ENCODE measurements at places on chromosomes 5 and 9.

DNA sequence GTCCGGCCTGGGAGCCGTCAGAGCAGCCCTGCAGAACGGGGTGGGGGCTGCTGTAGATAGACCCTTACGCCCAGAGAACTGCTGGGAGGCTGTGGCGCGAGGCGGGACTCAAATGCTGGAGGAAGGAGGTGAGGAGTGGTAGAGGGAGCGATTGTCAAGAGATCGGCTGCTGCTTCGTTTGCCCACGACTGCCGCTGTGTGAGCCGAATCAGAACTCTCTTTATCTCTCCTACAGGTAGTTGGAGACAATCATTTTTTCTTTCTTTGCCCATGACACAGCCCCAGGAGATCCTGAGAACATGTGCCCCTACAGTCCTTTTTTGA lies 456 bp downstream of the ZNF79 start:
- no peak for DNase-seq

GRCh38 chr5:77842243-77842642 lies 66.1 kb upstream of the TBCA start:
- DNase-seq: no peak

- no peak for DNase-seq
Measured at GRCh38 chr9:38445154-38446043, 21.1 kb upstream of the IGFBPL1 start.

DNA sequence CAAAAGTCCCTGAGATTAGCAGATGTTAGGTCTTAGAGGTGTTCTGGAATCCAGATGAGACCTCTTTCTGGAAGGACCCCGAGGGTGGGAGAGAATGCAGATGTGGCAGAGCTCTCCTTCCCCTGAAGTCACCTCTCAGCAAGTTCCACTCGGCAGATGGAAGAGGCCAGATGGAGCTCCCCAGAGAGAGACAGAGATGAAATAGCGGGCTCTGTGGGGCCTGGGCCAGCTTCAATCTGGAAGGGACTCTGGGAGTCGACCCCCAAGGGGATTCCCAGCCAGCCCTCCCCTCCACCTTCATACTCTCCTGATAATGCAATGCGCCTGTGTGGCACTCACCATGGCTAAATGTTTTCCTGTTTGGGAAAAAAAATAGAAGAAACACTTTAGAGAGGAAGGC lies 60.2 kb downstream of the WNK2 start:
- DNase-seq: no peak

GRCh38 chr9:99491408-99492158 lies 269.5 kb downstream of the SEC61B start:
- DNase-seq: no peak

GRCh38 chr5:73701566-73701965 lies 75.6 kb downstream of the ARHGEF28 start:
- DNase-seq: no peak

DNA sequence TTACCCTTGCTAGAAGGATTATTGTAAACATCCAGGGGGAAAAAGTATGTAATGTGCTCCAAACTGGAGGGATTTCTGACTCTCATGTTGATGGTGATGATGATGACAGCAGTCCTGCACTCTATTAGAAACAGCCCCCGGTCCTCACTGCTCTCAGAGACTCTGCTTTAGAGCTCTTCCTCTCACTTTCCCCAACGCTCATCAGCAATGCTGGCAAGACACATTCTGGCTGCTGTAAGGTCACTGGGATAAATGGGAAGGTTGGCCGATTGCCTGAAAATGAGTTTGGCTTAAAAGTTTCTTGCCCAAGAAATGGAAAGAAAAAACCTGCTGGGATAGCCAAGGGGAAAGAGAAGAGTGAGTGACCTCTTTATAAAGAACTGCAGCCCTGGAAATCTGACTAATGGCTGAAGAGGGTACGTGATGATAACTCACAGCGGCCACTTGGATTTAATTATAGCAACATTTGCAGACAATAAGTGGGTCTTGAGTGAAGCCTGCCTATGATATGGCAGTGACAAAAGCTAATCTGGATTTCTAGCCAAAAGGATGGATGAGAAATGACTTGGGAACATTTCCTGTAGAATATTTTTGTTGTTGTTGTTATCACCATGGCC lies 235.8 kb downstream of the TMEM38B start:
- DNase-seq: no peak

GRCh38 chr5:9502050-9502834 lies 43.6 kb downstream of the SEMA5A start:
- no peak for DNase-seq
